ENCODE measurements at places on chromosomes 5 and 9.

GRCh38 chr5:3324421-3325101, 271.1 kb upstream of the IRX1 start:
- DNase-seq = no peak

DNA sequence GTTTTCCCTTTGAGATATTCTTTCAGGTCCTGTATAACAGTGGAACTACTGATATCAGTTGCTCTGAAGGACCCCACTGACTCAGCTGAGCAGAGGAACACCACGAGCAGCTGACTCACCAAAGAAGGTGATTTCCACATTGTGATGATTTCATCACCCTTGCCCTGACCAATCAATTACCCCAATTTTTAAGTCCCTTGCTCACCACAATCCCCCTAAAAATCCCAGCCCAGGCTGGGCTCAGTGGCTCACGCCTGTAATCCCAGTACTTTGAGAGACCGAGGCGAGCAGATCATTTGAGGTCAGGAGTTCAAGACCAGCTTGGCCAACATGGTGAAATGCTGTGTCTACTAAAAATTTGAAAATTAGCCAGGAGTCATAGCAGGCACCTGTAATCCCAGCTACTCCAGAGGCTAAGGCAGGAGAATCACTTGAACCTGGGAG, 125.3 kb upstream of the ABCA1 start:
- no peak for DNase-seq

DNA sequence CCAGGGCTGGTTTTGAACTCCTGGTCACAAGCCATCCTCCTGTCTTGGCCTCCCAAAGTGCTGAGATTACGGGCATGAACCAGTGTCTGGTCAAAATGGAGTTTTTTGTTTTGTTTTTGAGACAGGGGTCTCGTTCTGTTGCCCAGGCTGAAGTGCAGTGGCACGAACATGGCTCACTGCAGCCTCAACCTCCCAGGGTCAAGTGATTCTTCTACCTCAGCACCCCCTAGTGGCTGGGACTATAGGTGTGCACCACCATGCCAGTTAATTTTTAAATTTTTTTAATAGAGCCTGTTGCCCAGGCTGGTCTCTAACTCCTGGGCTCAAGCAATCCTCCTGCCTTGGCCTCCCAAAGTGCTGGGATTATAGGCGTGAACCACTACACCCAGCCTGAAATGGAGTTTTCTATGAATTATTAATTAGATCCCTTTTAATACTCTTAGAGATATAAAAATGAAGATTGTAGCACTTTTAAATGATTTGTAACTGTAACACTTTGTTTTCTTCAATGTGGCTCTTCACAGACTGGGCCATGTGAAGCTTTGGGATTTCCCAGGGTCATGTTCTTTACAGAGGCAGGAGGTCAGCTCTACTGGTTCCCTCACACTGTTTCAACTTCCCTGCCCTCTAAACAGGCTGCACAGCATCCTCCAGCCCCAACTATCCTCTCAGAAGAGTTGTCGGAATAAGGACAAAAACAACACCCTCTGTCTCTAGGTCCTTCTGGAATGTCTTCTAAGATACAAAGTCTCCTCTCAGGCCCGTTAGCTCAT, 32.7 kb upstream of the SPARC start:
- DNase-seq = no peak

GRCh38 chr5:95272316-95272929, 12.5 kb downstream of the MCTP1 start:
- DNase-seq = no peak

GRCh38 chr5:177447066-177447610, 524 bp downstream of the PRR7 start:
- DNase-seq = peak; percentile 81

DNA sequence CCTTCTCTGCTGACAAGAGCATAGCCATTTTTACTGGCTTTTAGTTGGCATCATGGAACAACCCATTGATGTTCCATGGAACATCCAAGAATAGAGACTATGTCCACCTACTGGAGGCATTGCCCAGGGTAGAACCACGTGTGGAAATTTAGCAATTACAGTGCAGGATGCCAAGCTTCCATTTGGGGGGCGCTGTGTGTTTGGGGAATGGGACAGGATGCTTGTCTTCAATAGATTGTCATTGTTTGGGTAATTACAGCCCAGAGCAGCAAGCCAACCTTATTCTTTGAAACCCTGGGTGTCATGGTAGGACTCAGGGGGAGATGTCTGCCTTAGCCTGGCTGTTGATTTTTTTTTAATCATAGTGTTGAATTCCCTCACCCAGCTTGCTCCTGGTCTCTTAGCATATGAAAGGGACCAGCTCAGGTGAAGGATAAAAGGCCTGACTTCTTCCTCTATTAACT, 171.1 kb downstream of the DOCK2 start:
- DNase-seq = no peak

DNA sequence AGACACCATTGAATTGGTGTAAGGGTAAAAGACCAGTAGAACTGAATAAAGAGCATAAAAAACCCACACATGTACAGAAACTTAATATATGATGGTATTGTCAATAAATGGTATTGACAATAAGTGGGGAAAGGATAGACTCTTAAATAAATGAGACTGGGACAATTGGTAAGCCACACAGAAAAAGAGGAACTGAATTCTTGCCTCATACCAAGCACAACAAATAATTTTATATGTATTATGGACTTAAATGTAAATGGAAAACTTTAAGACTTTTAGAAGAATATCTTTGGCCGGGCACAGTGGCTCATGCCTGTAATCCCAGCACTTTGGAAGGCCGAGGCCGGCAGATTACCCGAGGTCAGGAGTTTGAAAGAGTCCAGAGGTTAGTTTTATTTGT, 37.9 kb upstream of the PPP2CA start:
- DNase-seq = no peak

Data from central memory CD4-positive, alpha-beta T cell (primary cell).